ENCODE measurements at places on chromosomes 5 and 9.

DNA sequence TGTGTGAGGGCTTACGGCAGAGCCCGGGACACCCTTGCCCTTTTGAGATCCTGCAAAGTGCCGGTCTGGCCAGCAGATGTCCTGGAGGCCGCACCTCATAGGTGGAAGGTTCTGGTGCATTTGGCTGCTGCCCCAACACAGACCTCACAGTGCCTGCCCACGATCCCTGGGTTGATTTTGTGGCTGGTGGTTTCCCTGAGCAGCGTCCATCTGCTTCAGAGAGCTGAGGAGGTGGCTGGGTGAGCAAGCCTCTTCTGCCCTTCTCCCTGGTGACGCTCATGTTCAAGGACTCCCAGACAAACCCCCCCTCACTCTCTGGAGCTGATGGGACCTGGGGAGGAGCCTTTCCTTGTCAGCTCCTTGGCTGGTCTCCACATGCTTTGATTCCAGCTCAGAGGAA lies 18.9 kb downstream of the BNIP1 start:
- no peak for DNase-seq

GRCh38 chr5:123743990-123744583 lies 232.1 kb downstream of the CSNK1G3 start:
- no peak for DNase-seq

- peak; percentile 75 for DNase-seq
These were observed at the start of gene CCNG1 for GRCh38 chr5:163437309-163438182. CCNG1 (plus strand) TSS chr5:163437595; CDS start chr5:163439257, 1,662 bp downstream.

- no peak for DNase-seq
These were observed 340 bp downstream of the ELAVL2 start for GRCh38 chr9:23825700-23826099.

DNA sequence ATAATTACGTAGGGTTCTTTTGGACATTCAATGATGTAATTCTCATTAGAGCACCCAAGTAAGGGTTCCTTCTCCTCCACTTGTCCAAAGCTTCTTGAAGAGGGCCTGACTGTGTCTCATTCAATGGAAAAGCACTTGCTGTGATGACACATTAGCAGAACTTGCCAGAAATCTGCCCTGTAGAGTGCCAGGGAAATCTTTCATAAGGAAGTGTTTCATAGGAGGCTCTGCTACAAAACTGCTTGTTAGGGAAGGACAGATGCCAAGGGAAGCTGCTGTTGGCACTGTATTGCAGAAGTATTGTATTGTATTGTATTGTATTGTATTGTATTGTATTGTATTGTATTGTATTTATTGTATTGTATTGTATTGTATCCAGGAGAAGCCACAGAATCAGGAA lies 45.5 kb upstream of the MPDZ start:
- no peak for DNase-seq

GRCh38 chr5:174699131-174699530 lies 25.3 kb upstream of the MSX2 start:
- no peak for DNase-seq

DNA sequence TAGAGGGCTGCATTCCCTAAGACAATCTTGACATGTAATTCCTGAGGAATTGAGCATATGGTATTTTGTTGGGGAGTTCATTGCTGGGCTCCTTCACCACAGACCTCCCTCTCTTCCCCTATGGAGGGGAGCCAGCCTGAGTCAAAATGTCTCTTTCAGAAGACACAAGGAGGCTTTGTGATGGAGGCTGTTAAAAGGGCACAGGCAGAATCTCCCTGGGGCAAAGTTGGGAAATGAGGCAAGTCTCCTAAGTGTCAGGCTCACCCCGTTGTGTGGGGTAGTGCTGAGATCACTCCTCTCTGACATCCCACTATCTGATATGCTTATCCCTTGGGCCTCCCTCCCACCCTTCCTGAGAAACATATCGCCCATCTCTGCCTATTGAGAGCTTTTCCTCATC lies 30.6 kb downstream of the GFRA3 start:
- no peak for DNase-seq

DNA sequence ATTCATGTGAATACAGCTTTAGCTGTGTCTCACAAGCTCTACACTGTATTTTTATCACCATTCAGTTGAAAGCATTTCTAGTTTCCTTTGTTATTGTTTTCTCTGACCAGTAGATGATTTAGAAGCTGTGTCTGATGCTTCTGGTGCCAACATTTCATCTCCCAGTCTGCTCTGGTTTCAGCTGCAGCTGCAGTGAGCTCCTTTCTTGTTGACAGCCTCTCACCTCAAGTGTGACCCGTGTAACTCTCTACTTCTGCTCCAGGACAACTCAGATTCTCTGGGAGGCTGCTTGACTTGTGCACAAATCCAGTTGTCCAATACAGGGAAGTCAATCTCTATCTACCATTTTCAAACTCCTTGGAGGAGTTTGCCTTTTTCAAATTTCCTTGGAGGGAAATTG lies 504.8 kb downstream of the DIRAS2 start:
- no peak for DNase-seq

- DNase-seq, result no peak
These were observed 2300.3 kb downstream of the MAT2B start for GRCh38 chr5:165805756-165806155.

DNA sequence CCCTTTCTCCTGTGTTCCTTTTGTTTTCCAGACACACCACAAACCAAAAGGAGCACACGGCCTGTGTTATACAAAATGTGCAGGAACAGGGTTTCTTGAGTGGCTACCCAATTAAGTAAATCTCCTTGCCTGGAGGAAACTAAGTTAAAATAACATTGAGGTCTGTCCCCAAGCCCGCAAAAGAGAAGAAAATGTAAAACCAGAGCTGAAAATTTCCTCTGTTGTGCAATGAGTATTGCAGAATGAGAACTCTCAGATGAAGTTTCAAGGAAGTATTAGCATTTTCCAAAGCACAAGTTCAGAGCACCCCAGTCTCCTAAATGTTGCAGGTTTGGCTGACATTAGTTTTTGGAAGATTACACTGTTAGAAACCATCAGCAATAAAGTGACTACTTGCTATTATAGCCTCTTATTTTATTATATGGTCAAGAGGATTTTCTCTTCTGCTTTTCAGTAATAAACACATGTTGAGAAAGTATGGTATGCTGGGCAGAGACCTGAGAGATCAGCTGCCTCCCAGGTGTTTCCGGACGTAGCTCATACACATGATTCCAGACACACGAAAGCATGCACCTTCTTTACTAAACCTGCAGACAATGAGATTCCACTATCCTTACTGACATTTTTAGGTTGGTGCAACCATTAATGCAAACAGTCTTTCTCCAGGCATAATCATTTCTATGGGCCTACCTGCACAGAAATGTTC lies 161.3 kb downstream of the SNCAIP start:
- no peak for DNase-seq

DNA sequence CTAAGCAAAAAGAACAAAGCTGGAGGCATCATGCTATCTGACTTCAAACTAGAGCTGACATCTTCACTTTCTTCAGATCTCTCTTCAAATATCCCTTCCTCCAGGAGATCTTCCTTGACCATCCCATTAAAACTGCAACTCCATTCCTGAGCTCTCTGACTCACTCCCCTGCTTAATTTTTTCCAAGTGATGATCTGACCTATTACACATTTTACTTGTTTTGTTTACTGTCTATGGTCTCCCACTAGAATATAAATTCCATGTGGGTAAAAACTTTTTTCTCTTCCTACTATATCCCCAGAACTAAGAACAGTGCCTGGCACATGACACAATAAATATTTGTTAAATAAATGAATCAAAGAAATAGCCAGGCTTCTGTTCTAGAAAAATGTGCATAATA lies 87.5 kb downstream of the SLIT3 start:
- DNase-seq, result no peak

GRCh38 chr9:14924230-14925219 lies 14.3 kb upstream of the FREM1 start:
- no peak for DNase-seq

Data from stimulated activated CD8-positive, alpha-beta memory T cell treated with anti-CD3 and anti-CD28 coated beads, Interleukin-7, amount 100 ng/mL, for 1 hour (primary cell).